IMR-90 (cell line): ENCODE measurements at places on chromosomes 2 and 18. TPM values are rescaled to one million over a fixed set of nuclear protein-coding genes. Genes with fewer than 3 reads are reported as not detected.

NPPC gene
- 0.28 and 0.36 TPM in 2 replicates for total RNA-seq

LAMA1 gene
- 10.9 and 11.4 TPM in 2 replicates for total RNA-seq

KHK gene
- 0.56 and 0.72 TPM in 2 replicates for total RNA-seq

- no peak for DNase-seq
Measured at GRCh38 chr2:121245120-121245820, 39.7 kb downstream of the TFCP2L1 start.

GRCh38 chr2:161321944-161322648, 13.9 kb downstream of the PSMD14 start:
- DNase-seq, result no peak
